AG04450 (cell line): ENCODE measurements at places on chromosomes 4 and X. TPM values are rescaled to one million over a fixed set of nuclear protein-coding genes. Genes with fewer than 3 reads are reported as not detected.

- DNase-seq, result no peak
Observed at GRCh38 chr4:122997463-122998101, 75.2 kb upstream of the NUDT6 start.

GRCh38 chr4:130071746-130072145 is 975.8 kb downstream of the C4orf33 start:
- no peak for DNase-seq

DNA sequence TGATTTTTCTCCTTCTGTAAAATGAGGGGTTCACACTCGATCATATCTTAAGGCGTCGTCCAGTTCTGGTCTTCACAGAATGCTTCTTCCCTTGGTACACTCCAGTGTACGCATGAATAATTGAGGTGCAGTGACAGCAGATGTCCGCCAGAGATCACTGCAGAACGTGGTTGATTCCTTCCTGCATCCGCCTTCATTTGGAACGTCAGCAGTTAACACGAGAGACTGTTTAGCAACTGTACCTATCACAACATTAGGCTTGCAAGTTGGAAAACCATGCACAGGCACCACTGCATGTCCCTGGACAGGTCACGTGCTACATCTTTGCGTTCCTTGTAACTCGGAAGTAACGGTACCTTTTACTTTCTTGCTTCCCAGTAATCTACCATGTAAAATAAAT is 66.0 kb upstream of the GEMIN8 start:
- peak; percentile 3 for DNase-seq

GRCh38 chr4:88857588-88857987 is 160.0 kb upstream of the NAP1L5 start:
- DNase-seq, result no peak

GRCh38 chrX:149898554-149898953 is 17.6 kb downstream of the MAGEA8 start:
- no peak for DNase-seq

DNA sequence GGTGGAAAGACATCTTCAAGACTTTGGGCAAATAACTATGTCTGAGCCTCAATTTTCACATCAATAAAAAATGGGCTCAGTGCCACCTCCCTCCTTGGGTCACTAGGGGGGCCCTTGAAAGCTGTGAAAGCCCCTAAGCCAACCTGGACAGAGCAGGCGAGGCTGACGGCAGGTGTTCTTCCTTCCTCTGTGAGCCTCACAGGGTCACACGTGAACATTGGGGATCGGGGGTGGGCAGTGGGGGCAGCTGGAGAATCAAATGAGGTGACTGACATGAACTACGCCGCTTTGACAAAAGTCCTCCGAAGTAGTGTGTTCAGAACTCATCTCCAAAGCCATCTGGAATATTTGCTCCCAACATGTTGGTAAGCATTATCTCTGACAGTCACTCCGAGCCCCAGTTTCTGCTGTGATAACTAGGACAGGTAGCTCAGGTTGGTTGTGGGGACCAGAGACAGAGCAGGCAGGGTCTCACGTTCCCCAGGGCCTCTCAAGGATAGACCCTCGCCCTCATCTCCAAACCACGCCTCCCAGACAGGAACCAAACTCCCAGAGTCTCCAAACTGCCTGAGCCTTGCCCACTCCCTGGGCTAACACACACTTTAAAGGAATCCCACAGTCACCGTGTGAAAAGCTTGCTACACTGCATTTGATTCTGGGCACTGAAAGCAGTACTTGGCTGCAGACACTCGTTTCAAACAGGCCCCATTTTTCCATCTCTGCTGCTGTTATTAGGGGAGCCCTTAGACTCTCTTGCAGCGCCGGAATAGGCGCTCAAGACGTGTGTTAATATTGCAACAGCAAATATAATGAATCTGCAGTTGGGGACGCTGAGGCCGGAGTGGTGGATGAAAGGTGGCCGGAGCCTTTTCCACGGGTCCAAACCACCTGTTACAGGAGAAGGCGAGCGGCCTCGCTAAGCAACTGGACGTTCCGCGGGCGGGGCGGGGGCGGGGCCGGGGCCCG is 717 bp upstream of the WFS1 start:
- no peak for DNase-seq

- DNase-seq, result no peak
Observed at GRCh38 chr4:78298618-78299017, 241.5 kb downstream of the FRAS1 start.

- no peak for DNase-seq
Observed at GRCh38 chr4:7158081-7158750, 34.1 kb upstream of the SORCS2 start.

DNA sequence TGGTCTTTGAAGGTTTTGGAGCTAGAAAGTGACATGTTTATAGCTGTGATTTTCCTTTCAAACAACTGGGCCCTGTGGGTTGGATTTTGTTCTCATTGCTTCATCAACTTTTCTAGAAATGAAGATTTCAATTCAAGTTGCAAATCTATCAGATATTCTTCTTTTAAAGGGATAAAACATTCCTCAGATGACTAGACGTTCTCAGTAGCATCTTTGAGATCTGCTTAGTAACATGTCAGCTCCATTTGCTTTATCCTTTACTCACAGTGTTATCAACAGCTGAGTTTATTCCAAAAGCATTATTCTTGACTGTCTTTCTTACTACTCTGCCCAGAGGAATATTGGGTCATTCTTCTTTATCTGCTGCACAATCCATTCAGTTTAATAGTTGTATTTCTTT is 108.2 kb upstream of the GIMD1 start:
- DNase-seq, result no peak

- DNase-seq, result no peak
Observed at GRCh38 chr4:184896868-184897715, 71.3 kb upstream of the ACSL1 start.

DNA sequence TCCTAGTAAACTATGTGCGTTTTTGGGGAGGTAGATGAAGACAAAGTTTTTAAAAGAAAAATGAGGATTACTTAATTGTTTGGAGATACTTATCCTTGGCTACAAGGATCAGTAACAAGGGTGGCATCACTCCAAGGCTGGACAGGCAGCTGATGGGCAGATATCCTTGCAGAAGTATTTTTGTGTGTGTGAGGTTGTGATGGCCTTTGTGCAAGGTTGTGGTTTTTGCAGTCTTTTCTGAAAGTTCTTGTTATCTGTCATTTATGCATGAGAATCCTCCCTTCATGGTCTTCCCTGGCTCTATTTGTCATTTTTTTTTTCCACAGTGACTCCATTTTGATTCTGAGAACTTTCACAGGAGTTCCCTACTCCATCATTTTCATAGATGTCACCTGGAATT is 96.0 kb upstream of the C1GALT1C1 start:
- DNase-seq, result no peak

- DNase-seq, result no peak
Observed at GRCh38 chrX:154774622-154775021, 12.0 kb downstream of the DKC1 start.

DNA sequence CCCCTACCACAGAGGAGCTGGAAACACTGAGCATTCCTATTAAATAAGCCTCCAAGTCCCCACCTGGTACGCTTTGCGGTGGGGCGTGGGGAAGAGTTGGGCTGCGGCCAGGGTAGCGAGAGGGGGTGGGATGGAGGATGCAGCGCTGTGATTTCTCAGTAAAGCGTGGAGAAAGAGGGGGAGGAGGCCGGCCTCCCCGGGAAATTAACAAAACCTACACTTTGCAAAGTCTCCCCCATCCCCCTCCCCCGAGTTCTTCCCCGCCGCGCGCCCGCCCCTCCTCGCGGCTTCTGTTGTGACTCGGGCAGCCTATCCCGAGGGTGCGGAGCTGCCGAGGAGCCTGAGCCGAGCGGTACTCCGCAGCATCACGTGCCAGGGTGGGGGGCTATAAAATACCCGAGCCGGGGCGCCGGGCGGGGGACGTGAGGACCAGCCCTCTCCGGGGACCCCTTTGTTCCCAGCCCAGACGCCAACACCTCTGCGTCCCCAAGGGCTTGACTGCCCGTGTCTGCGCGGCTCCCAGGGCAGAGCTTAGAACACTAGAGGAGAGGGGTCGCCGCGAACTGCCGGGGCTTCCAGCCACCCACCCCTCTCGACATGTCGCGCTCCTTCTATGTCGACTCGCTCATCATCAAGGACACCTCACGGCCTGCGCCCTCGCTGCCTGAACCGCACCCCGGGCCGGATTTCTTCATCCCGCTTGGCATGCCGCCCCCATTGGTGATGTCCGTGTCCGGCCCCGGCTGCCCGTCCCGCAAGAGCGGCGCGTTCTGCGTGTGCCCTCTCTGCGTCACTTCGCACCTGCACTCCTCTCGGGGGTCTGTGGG is at the start of gene GSX2:
TSS of gene GSX2 (plus strand) at position 416 of the 827 bp plus-strand sequence. CDS start at position 598, 182 bp downstream.
- no peak for DNase-seq

DNA sequence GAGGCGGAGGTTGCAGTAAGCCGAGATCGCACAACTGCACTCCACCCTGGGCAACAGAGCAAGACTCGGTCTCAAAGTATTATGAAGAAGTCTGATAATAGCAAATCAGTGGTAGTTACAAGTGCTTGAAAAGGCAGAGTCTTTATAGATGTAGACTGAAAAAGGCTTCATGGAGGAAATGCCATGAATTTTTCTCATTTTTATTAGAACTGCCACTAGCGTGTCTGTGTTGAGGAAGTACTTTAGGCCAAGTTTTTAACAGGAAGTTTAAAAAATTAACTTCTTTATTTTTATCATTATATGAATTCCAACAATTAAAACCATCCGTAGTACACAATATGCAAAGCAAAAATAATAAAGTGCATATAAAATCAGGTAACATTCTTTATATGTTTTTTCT is 32.8 kb upstream of the IL13RA1 start:
- no peak for DNase-seq

DNA sequence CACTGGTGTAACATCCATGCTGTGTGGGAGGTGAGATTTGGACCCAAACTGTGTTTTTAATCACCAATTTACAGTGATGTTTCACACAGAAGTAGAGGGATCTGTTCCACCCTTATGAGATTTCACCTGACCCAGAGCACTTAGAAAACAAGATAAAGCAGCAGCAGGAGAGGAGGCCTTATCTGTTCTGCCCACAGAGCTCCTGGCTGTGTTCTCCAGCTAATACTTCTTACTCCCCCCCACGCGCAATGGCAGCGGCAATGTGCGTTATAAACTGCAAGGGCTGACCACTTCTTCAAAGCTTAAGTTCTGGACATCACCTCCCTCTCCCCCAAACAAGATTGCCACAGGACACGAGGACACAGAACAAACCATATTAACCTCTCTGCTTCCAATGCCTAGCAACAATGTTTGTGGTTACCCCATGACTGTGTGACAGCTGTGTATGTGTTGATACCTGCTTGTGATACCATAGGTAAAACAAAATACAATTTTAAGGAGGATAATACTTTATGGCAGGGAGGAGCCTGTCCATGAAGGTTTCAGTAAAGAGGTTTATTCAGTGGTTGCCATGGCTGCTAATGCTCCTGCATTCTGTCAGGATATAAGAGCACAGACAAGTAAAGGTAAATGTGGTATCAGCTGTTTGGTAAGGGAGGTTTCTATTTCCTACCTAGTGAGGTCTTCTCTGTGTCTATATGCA is 210.0 kb downstream of the SOWAHB start:
- no peak for DNase-seq

- DNase-seq, result no peak
Observed at GRCh38 chr4:142875117-142875516, 29.0 kb upstream of the INPP4B start.

GRCh38 chr4:42519803-42520417 is 122.6 kb downstream of the SHISA3 start:
- DNase-seq, result peak; percentile 7

DNA sequence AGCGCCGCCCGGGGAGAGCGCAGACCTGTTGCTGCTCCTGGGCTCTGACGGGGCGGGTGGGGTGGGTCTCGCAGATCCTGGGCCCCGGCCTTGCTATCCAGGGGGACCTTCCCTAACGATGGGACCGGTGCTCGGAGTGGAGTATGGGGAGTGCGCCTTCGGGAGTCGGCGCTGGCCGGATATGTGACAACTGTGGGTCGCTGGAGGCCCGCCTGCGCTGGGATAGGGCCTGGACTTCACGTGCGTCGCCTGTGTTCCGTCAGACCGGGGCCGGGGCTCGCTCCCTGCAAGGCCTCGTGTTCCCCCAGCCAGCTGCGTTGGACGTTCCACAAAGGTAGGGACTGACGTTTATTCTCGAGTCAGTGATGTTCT is 1.3 kb downstream of the TBL1X start:
- DNase-seq, result no peak

GRCh38 chr4:92265021-92265420 is 38.7 kb upstream of the GRID2 start:
- DNase-seq, result no peak

DNA sequence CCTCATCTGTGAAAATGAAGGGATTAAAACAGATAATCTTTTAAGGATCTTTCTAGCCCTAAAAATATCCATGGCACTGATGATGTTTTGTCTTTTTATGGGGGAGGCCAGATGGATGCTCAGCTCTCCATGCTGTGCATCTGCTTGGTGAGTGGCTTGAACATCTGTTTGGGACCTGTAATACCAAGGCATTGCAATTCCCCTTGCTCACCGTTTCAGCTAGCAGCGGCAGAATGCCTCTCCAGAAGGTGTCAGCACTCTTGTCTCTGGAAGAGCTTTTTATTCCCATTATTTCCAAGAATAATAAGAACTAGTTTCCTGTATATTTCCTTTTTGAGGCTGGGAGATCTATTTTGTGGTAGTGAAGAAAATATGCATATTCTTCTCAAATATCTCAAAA is 151.9 kb upstream of the ANK2 start:
- no peak for DNase-seq

GRCh38 chr4:101961144-101961543 is 170.6 kb downstream of the BANK1 start:
- no peak for DNase-seq

- no peak for DNase-seq
Observed at GRCh38 chrX:115372152-115372551, 82.6 kb downstream of the LUZP4 start.

DNA sequence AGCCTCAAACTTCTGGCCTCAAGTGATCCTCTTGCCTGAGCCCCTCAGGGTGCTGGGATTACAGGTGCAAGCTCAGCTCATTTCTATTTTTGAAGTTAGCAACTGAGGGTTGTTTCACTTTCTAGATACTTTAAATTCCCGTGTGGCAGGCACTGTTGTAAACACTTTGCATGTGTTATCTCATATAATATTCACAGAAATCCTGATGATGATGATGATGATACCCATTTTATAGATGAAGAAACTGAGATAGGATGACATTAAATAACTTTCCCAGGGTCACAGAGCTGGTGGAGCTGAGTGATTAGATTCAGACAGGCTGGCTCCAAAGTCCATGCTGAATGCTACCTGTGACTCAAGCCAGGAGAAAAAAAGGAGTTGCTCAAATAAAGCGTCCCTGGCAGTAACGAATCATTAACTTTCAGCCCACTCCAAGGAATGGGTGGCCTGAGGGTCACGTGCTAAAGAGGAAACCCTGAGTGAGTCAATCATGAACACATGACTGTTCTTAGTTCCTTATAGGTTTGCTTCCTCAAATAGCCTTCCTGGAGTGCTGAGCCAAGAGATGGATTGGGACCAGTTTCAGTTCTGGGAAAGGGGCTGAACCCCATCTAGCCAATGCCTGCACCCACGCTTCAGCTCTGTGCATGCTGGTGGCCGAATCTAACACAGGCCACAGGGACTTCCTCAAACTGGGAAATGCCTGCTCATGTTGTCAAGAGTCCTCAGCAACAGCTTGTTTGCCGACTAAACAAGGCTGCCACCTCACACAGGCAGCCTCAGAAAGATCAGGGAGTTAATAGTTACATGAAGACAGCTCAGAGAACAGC is 52.8 kb downstream of the RBM47 start:
- peak; percentile 62 for DNase-seq

Gene DCAF4L1
- 0.01 and 0.04 TPM in 2 replicates for polyA plus RNA-seq

Gene CXCL13
- not detected in 2 replicates for polyA plus RNA-seq

Gene RENBP
- 0.14 and 0.16 TPM in 2 replicates for polyA plus RNA-seq

Gene MRPL1
- polyA plus RNA-seq, result 30.9 and 49.9 TPM in 2 replicates

Gene NDUFA1
- polyA plus RNA-seq, result 160 and 215 TPM in 2 replicates

Gene LANCL3
- 0.01 and 0.06 TPM in 2 replicates for polyA plus RNA-seq

Gene GAGE12J
- not detected in 2 replicates for polyA plus RNA-seq

Gene PPEF2
- not detected in 2 replicates for polyA plus RNA-seq
